Renal cortical epithelial cell (primary cell): ENCODE measurements at places on chromosomes 4 and X.
A peak's percentile ranks its signal among the peaks of the same experiment; 100 is the strongest.

GRCh38 chr4:142512161-142512560 is 333.9 kb downstream of the INPP4B start:
- no peak for DNase-seq

DNA sequence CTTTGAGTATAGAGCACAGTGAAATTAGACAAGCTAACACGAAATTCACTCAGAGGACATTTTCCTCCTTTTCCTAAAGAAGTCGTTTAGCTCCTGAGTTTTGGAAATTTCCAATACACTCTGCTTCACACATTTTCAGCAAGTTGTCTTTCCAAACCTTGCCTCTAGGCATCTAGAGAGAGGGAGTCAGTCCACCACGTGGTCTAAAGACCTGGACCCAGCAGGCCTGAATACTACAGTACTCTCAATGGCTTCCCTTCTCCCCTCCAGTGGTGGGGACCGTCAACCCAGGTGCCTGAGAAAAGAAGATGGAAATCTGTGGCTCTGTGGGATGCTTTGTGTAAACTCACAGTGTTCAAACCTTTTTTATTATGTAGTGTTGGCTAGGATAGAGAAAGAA is 13.9 kb upstream of the SCML2 start:
- DNase-seq = no peak

DNA sequence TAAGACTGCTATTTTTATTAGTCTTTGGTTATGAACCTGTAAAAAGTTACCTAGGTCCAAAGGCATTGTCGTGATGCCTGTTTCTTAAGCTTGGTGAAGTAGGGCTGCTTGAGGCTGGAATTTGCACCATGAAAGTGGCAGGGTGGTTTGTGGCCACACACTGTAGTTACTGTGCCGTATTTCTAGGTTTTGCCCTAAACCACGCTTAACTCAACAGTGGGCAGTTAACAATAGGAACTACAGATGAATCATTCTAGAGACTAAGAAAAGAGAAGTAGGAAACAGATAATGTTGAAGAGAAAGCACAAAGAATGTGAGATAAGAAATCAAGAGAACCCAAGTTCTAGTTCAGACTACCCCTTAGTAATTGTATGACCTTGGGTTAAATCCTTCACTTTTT is 11.5 kb downstream of the ETNPPL start:
- DNase-seq = peak; percentile 59

DNA sequence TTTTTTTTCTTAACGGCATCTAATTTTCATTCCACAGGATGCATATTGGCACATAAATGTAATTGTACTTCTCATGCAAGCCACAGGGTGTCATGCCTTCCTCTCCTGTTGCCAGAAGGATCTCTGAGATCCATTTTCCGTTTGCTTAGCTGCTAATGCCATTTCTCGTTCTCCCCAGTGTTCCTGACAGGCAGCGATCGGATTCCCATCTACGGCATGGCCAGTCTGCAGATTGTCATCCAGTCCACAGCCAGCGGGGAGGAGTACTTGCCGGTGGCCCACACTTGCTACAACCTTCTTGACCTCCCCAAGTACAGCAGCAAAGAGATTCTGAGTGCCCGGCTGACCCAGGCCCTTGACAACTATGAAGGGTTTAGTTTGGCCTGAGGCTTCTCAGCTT is 8.9 kb upstream of the NAP1L5 start:
- DNase-seq = peak; percentile 67

GRCh38 chr4:95061220-95061619 is 303.5 kb downstream of the BMPR1B start:
- peak; percentile 65 for DNase-seq

DNA sequence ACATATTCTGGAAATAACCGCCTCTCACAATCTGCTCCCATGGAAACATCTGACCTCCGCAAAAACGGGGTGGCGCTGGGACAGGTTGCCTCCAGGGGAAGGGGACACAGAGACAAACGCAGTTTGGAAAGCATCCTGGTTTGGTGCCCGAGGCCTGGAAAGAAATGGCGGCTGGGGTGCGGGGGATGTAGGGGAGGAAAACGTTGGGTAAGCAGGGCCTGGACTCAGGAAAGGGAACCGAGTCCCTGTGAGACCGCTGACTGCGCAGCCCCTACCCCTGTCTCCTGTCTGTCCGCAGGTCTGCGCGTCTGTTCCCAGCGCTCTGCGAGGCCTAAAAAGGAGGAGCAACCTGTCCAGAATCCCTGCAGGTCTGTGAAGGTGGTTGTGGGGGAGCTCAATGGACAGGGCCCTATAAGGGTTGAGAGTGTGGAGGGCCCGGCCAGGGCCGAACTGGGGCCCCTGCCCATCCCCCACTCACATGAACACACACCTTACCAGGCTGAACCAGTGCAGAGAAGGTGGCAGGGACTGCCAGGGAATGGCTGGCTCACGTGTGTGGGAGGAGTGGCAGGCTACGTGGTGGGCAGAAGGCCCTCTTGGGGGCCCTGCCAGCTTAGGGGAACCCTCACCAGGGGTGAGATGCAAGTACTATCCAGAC is 672 bp downstream of the TCEAL3 start:
- no peak for DNase-seq

GRCh38 chr4:183789657-183790056 is 115.5 kb upstream of the STOX2 start:
- no peak for DNase-seq

GRCh38 chr4:62448911-62449310 is 1248.8 kb downstream of the ADGRL3 start:
- DNase-seq = no peak

GRCh38 chr4:184756399-184756798 is 22.5 kb upstream of the CENPU start:
- peak; percentile 40 for DNase-seq

DNA sequence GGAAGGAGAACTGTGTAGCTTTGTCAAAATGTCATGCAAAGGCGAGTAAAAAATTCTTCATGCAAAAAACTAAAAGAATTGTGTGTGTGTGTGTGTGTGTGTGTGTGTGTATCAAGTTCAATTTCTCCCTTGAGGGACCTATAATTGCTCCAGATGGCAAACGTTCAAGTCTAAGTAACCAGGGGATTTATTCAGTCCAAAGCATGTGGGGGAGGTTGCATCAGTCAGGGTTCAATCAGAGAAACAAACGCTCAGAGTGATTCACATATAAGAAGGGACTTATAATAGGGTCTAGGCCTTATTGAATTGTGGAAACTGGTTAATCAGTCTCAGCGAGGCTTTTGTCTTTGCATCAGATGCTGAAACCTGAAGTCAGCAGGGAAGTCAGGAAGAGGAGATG is 5.0 kb downstream of the DCAF8L1 start:
- no peak for DNase-seq

GRCh38 chrX:15911734-15912550 is 57.3 kb upstream of the AP1S2 start:
- DNase-seq = peak; percentile 5

DNA sequence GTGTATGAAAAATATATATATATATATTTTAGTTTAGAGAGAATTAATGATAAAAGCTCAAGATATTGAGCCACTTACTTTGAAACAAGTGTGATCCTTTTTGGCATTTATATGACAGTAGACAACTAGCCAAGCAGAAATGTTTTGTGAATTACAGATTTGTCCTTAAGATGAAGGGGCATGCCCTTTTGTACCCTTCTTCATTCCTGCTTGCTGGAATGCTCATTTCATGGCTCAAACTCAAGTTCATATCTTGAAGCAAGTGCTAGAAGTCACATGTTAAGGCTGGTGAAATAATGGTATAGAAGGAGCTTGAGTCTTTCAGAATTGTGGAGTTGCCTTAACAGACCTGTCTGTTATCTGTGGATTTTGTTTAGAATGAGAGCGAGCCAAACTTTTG is 203.0 kb downstream of the BMPR1B start:
- DNase-seq = no peak

GRCh38 chr4:146029147-146029546 is 90.5 kb upstream of the ZNF827 start:
- peak; percentile 25 for DNase-seq

GRCh38 chr4:102321260-102321995 is 23.9 kb downstream of the SLC39A8 start:
- DNase-seq = no peak

DNA sequence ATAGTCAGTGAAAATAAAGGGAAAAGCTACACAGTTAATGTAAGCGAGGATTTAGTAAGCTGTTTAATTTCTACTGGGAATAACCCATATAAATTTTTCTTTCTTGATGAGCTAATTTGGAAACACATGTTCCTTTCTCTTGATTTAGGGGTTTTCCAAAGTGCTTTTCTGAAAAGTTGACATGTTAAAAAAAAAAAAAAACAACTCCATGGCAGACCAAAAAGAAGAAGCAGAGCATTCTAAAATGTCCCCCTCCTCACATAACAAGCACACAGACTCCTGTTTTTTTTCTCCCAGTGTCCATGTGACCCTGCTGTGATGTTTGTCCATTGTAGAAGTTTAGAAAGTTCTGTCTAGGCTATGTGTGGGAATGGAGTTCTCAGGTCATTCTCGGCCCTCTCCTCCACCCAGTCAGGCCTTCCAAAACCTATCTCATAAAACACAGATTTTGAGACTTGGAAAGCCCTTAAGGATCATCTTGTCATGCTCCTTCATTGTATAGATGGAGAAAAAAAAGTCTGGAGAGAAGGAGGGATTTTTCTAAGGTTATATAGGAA is 792 bp downstream of the CLIC2 start:
- DNase-seq = no peak

GRCh38 chrX:123731987-123732669 is 724 bp downstream of the THOC2 start:
- DNase-seq = no peak

- no peak for DNase-seq
Observed at GRCh38 chr4:38094419-38094818, 134.2 kb downstream of the PTTG2 start.

- DNase-seq = no peak
Observed at GRCh38 chrX:39710776-39711175, 387.0 kb downstream of the BCOR start.

GRCh38 chrX:53356186-53356585 is 66.3 kb downstream of the SMC1A start:
- no peak for DNase-seq

GRCh38 chr4:136742333-136742732 is 790.0 kb downstream of the PCDH18 start:
- peak; percentile 3 for DNase-seq

- no peak for DNase-seq
Observed at GRCh38 chrX:20124964-20125363, 8.3 kb upstream of the MAP7D2 start.

DNA sequence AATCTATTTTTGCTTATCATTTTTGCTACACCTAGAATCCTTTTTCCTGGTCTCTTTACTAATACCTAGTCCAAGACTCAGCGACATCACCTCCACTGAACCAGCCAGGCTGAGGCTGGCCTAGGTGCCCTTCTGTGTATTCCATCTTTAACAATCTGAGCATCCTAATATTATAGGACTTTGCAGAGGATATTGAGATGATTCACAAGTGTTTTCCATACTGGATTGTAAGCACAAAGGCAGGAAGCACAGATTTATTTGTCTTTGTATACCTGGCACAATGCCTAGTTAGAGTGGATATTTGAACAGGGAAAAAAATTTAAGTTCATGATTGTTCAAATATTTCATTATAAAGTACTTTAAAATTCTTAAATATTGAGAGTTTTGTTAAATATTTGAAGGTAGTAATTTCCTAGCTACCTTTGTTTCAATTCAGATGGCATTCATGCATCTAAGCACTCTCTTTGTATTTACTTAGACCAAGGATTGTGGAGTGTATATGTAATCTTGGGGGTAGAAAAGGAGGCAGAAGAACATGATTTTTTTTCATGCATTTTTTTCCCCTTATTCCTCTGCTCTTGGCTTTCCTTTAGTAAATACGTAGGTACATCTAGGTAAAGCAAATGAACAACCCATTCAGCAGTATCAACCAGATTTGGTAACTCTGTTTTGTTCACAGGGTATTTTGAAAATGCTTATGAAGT is 18.4 kb downstream of the SMARCA5 start:
- no peak for DNase-seq

- DNase-seq = peak; percentile 61
Observed at GRCh38 chr4:149264093-149264733, 551.4 kb downstream of the IQCM start.

DNA sequence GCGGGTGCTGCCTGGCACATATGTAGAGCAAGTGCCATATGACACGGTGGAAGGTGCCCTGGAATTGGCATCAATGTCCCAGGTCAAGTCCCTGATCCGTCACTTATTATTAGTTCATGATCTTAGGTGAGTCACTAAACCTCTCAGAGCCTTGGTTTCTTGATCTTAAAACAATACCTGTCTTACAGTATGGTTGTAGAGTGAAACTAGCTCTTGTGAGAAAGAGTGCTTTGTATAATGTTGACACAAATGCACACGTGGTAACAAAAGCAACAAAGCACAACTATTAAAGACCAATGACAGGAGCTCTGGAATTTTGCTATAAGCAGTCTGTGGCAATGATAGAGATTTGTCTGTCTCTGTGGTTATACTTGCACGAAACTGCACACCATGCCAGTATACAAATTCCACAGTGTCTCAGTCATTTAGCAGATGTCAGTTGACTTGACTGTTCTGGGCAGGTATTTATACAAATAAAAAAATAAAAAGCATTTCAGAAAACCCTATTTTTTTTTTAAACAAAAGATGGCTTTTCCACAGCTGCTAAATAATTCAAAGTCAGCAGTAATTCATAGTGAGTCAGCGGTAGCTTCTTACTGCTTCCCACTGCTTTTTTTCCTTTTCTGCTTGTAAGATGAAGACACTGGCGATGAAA is 19.7 kb upstream of the ACSL1 start:
- peak; percentile 79 for DNase-seq

GRCh38 chr4:88097781-88098180 is 60.7 kb downstream of the ABCG2 start:
- no peak for DNase-seq

GRCh38 chr4:8675906-8676305 is 83.3 kb downstream of the CPZ start:
- no peak for DNase-seq

GRCh38 chr4:38512840-38513239 is 151.2 kb upstream of the KLF3 start:
- no peak for DNase-seq

GRCh38 chrX:30085571-30085970 is 129.8 kb upstream of the MAGEB2 start:
- no peak for DNase-seq

DNA sequence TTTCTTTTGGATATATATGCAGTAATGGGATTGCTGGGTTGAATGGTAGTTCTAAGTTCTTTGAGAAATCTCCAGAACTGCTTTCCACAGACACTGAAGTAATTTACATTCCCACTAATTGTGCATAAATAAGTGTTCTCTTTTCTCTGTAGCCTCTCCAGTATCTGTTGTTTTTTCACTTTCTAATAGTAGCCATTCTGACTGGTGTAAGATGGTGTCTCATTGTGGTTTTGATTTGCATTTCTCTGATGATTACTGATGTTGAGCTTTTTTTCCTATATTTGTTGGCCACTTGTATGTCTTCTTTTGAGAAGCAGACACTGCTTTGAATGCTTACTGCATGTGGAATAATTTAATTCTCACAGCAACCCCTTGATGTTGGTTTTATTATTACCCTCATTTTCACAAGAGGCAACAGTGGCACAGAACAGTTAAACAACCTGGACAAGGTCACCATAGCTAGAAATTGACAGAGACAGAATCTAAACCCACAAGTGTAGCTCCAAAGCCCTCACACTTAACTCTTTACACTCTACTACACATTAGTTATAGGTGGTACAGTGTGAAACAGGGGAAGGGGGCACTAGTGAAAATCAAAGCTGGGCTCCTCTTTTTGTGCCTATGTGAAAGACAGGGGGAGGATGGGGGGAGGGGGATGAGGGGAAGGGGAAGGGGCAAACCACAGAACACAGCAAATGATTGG is 96.1 kb downstream of the REELD1 start:
- DNase-seq = no peak

- DNase-seq = no peak
Observed at GRCh38 chr4:7518871-7519637, 84.3 kb upstream of the PSAPL1 start.

- DNase-seq = peak; percentile 85
Observed at GRCh38 chrX:38800981-38801845, at the start of gene MID1IP1. MID1IP1 (plus strand) TSS chrX:38801459; CDS start chrX:38804947, 3,488 bp downstream.
